Midbrain (tissue), 1 donor: ENCODE measurements at places on chromosomes 3 and 15.

- DNase-seq, result no peak
These were observed 10.3 kb upstream of the LRRC31 start for GRCh38 chr3:169879845-169880575.

DNA sequence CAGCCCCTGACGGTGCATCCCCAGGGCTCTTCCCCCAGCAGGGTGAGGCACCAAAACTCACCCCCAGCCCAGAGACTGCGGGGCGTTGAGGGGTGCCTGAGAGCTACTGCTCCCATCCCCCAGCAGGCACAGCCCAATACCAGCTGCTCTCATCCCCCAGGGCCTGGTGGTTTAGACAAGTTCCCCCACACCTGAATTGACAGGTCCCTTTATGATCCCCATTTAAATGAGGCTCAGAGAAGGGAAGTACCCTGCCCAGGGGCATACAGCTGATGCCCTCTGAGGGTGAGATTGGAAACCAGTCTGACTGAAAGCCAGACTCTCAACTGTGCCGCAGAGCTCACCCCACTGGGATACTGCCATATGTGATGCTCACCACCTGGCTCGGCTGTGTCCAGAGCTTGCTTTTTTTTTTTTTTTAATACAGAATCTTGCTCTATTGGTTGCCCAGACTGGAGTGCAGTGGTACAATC lies 20.1 kb downstream of the DUSP7 start:
- DNase-seq, result no peak

- DNase-seq, result no peak
These were observed 389.0 kb downstream of the LSAMP start for GRCh38 chr3:116056280-116056679.

- DNase-seq, result peak; percentile 8
These were observed 43.8 kb upstream of the FBXL22 start for GRCh38 chr15:63553388-63553791.

DNA sequence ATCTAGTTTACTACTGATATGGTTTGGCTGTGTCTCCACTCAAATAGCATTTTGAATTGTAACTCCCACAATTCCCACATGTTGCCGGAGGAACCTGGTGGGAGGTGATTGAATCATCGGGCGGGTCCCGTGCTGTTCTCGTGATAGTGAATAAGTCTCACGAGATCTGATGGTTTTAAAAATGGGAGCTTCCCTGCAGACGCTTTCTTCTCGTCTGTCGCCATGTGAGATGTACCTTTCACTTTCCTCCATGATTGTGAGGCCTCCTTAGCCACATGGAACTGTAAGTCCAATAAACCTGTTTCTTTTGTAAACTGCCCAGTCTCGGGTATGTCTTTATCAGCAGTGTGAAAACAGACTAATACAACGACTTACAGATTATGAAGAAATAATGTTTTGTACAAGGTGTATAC lies 35.6 kb upstream of the PYDC2 start:
- no peak for DNase-seq

- no peak for DNase-seq
These were observed 107.4 kb downstream of the LRIG1 start for GRCh38 chr3:66393333-66394005.

- DNase-seq, result no peak
These were observed 69.4 kb downstream of the SLCO3A1 start for GRCh38 chr15:91922646-91923547.

GRCh38 chr3:46934498-46935167 lies 41.9 kb downstream of the CCDC12 start:
- DNase-seq, result no peak

GRCh38 chr3:141894524-141895176 lies 18.2 kb downstream of the ATP1B3 start:
- DNase-seq, result no peak

DNA sequence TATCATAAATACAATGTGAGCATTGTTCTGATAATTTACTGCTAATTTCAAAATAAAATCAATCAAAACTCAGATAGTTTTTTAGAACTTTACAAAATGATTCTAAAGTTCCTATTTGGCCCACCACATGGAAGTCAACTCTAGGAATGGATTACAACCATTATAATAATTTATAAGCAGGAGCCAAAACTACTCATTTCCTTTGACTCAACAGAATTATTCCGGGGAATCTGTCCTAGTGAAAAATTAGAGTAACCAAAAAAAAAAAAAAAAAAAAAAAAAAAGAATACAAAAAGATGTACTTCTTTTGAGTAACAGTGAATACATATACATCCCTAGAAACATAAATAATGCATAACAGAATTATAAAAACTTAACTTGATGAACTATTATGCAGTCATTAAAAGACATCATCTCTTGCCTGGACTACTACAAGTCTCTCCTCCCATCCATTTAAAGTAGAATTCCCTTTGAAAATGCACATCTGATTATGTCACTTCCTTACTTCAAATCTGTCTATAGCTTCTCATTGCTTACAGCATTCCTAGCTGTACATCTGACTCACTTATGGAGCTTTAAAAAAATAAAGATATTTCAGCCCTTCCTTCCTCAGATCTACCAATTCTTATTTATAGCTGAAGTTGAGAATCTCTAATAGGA lies 43.4 kb downstream of the HDGFL3 start:
- DNase-seq, result no peak

GRCh38 chr3:7407107-7407506 lies 546.2 kb downstream of the GRM7 start:
- DNase-seq, result no peak

GRCh38 chr3:37753428-37753827 lies 108.3 kb upstream of the CTDSPL start:
- no peak for DNase-seq

DNA sequence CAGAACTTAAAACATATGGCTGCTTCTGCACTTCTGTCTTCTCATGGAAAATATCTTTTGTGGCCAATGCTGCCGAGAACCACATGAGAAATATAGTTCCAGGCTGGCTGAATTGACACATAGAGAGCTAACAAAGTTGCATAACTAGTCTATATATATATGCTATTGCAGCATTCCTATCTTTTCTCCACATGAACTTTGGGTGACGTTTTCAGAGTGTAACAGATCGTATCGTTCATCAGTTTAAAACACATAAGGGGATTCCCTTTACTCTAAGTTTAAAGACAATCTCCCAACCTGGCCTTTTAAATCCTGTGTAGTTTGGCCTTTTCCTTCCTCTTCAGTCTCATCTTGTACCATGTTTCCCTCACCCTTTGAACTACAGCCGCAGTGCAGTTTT lies 394.2 kb upstream of the CBLB start:
- no peak for DNase-seq
